ENCODE measurements at places on chromosomes 16 and 17.
A peak's percentile ranks its signal among the peaks of the same experiment; 100 is the strongest.

GRCh38 chr16:72172105-72173034 is at the start of gene PMFBP1:
Gene PMFBP1, minus strand, starts transcription at chr16:72172155. Its CDS starts 947 bp downstream, at chr16:72171208.
- DNase-seq, result no peak

DNA sequence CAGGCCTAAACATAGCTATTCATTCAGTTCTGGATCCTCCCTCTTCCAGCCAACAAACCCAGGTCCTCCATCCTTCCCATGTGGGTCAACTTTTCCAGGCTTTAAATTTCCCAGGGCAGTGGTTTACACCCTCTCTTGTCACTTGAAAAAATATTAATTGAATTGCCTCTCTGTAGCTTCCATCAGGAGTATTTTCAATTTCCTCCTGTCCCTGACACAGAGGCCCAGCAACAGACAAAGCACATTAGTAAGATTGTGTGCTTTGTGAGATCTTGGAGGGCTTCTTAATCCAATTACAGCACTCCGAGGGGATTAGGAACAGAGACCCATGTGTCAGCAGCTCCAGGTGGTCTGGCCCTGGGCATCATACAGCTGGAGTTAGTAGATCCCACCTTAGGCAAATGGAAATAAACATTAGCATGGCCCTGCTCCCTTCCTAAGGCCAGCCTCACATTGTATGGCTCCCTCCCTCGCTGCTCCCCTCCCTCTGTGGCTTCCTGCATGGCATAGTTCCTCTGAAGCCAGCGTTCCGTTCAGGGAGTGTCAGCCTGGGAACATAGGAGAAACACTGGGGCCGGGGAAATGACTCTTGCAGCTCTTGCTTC is 132.7 kb upstream of the HSBP1 start:
- no peak for DNase-seq

DNA sequence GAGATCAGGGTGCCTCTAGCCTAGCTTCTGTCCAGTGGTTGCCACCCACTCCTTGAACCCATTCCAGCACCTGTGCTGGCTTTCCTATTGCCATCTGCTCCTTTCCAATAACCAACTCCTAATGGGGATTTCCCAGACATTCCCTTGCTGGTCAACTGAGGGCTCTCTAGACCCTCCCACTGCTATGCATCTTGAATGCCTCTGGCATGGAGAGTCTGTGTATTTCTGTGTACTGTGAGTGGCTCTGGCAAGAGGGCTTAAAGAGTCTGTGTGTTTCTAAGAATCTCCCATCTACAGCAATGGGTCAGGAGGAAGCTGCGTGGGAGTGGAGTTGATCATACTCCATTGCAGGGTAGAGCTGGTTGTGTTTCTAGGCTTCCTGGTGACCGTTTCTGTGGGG is 11.0 kb upstream of the EPN3 start:
- DNase-seq, result no peak

DNA sequence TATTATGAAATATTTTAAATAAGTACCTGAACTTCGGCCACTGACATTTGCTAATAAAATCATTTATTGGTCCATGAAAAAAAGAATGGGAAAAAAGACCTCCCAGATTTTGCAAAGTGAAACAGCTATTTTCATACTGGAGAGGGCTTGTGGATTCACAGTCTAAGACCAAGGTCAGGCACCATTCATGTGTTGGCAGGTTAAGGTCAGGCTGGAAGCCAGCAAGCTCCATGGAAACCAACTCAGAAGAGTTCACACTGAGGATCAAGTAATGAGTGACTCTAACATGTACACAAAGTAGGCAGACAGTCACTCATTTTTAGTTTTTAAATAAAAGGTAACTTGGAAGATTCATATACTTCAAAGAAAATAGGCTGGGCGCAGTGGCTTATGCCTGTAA is 3.4 kb downstream of the DNAJA2 start:
- DNase-seq, result no peak

- DNase-seq, result no peak
These were observed 4.8 kb upstream of the SHISA9 start for GRCh38 chr16:12896562-12896961.

- no peak for DNase-seq
These were observed 28.8 kb downstream of the ZCCHC14 start for GRCh38 chr16:87463722-87464690.

DNA sequence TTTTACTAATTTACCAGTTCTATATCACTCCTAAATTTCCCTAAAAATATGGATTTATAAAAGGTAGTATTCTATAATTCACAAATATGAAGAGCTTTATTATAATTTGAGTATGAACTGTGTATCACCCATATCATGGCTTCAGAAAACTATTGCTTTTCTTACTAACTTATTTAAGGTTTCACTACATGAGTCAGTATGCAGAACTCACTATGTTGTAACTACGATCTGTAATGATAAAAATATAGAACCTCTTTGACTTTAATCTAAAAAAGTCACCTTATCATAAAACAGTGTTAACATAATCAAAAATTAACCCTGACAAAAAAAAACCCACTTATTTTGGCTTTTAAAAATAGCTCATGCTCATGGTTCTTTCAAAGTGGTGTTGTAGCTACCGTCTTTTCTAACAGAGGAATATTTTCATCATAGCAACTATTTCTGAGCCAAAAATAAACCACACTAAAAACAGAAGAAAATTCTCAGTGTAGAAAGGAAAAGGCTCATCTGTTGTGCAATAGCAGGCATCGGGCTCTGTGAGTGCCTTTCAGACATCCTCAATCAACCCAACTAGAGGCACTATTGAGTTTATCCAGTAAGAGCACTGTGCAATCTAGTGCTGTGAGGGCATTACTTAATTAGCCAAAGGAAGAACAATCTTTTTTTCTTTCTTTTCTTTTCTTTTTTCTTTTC is 42.1 kb downstream of the ITGAM start:
- no peak for DNase-seq

GRCh38 chr17:29593591-29594518 is 923 bp downstream of the ANKRD13B start:
- no peak for DNase-seq

- no peak for DNase-seq
These were observed 4.2 kb upstream of the AATF start for GRCh38 chr17:36944553-36944952.

DNA sequence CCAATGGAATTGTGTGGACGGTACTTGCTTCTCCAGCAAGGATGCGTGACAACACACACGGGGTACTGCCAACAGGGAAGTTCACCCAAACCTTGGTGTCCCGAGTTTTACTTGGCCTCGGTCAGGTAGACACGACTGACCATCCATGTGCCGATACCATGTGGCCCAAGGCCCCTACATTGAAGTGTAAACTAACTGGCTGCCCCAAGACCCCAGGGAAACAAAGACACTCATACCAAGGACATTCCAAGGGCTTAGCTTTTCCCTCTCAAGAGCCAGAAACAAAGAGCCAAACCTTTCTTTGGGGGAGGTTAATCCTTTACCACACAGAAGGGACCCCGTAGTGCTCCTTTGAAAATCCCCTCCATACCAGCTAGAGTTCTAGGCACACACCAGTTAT is 215.9 kb upstream of the TNRC6C start:
- DNase-seq, result no peak

DNA sequence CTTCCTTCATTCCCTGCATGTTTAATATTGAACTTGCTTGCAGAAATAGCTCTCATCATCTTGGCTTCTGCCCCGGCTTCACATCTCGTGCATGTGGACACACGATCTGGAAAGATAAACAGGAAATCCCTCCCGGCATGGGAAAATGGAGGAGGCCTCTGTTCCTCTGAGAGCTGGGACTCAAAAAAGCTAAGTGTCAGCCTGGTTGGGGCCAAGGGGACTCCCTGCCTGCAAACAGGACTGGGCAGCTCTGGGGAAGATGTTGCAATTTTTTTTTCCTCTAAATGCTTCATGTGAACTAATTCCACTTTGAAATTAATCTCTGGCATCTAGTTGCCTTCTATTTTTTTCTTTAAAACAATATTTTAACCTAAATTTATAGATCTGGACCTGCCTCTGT is 24.8 kb downstream of the ITPRIPL2 start:
- DNase-seq, result no peak

- no peak for DNase-seq
These were observed 252.1 kb upstream of the N4BP1 start for GRCh38 chr16:48862087-48862532.

DNA sequence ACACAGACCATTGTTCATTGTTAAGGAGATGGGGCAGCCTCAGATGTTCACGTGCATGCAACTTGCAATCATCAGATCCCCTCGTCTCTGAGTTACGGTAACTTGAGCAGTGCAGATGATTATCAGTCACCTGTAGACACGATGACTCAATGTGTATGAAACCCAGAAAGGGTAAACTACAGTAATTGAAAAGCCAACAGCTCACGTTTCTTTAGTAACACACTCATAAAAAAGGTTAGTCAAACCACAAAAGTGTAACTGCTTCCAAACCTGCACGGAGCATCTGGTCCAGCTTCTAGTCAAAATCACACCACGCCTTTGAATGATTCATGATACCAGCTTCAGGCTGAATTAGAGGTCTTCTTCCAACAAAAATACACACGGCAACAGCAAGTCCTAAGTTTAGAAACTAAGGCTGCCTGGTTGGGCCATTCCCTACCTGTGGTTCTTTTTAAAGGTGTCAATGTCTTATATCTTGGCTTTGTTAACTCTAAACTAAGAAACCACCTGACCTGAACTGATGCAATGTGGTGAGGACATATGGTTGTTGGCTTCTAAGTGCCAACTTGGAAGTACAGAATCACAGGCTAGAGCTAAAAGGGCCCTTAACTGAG is 32.3 kb downstream of the GRB7 start:
- peak; percentile 9 for DNase-seq

GRCh38 chr16:30524575-30525568 is 1.5 kb downstream of the ZNF768 start:
- DNase-seq, result no peak
